A549 treated with ZK216348 at 1 μM for 4 hours (cell line): ENCODE measurements at places on chromosomes 12 and 14. TPM values are rescaled to one million over a fixed set of nuclear protein-coding genes. Genes with fewer than 3 reads are reported as not detected.

GPR162 gene
- 0.39 to 0.87 TPM (median 0.56 TPM) in 5 replicates for total RNA-seq

RAD51AP1 gene
- total RNA-seq, result 14.5 to 30.1 TPM (median 19.3 TPM) in 5 replicates

ZCRB1 gene
- total RNA-seq, result 54.7 to 79.0 TPM (median 59.2 TPM) in 5 replicates

STYK1 gene
- total RNA-seq, result 0.14 to 0.53 TPM (median 0.31 TPM) in 5 replicates

ZNF664 gene
- total RNA-seq, result 44.8 to 65.7 TPM (median 62.4 TPM) in 5 replicates

PRICKLE1 gene
- total RNA-seq, result 0.58 to 1.4 TPM (median 0.91 TPM) in 5 replicates

NXPH4 gene
- total RNA-seq, result 2.7 to 6.3 TPM (median 5.1 TPM) in 5 replicates

BTG1 gene
- total RNA-seq, result 64.8 to 79.8 TPM (median 69.5 TPM) in 5 replicates

CLEC1B gene
- not detected in 5 replicates for total RNA-seq
